NCI-H446 treated with DMSO at 0.1 percent for 48 hours (cell line): ENCODE measurements at places on chromosomes 6 and 20.

DNA sequence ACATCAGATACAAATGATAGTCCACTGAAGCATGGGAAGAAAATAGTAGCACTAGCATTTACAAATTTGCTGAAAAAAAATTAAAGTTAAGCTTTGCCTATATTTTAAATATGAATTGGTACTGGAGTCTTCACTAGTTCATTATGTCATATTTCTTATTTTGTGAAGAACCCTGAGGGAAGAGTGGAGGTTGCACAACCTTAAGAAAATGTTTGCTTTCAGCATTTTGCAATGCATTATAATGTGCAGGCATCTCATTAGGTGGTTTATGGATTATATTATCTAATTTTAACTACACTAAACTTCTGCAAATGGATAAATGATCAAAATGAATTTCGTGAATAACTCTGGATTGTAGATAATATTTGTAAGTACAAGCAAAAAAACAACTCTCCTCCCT is 390.8 kb upstream of the HS3ST5 start:
- DNase-seq = no peak

GRCh38 chr6:137914530-137915193 is 47.6 kb downstream of the TNFAIP3 start:
- no peak for DNase-seq

GRCh38 chr20:56698749-56699148 is 69.6 kb downstream of the TFAP2C start:
- no peak for DNase-seq

DNA sequence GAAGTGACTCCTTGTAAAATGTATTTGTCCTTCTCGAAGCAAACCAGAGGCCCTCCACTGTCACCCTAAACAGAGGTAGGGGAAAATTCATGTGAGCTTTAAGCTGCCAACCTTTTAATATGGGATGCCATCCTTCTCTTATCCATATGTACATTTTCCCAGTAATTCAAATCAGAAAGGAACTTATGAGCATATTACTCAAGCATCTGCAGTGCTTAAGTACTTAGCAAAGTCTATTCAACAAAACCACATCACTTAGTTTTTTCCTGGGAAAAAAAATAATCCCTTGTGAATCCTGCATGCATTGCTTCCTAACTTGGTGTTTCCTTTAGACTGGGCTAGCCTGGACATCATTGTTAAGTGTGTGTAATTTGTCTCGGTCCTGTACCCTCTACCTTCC is 132.2 kb downstream of the LPA start:
- DNase-seq = no peak

GRCh38 chr20:15976047-15976736 is 597.1 kb downstream of the KIF16B start:
- peak; percentile 59 for DNase-seq

GRCh38 chr6:160861824-160862223 is 129.7 kb upstream of the MAP3K4 start:
- DNase-seq = no peak

DNA sequence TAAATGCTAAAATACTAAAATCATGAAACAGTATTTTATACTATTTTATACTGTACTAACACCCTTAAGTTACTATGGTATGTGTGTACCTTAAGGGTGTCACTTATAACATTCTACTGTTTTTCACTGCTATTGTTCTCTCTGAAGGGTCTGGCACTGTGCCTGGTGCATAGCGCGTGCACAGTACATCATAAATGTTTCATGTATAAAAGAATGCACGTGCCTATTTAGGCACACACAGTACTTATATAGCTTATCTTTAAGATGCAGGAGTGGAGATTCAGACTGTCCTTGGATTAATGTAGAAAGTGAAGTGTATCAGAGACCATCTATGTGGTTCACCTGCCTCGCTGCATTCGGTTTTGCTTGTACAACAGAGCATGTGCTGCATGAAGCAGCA is 64.0 kb upstream of the SGK1 start:
- DNase-seq = no peak

DNA sequence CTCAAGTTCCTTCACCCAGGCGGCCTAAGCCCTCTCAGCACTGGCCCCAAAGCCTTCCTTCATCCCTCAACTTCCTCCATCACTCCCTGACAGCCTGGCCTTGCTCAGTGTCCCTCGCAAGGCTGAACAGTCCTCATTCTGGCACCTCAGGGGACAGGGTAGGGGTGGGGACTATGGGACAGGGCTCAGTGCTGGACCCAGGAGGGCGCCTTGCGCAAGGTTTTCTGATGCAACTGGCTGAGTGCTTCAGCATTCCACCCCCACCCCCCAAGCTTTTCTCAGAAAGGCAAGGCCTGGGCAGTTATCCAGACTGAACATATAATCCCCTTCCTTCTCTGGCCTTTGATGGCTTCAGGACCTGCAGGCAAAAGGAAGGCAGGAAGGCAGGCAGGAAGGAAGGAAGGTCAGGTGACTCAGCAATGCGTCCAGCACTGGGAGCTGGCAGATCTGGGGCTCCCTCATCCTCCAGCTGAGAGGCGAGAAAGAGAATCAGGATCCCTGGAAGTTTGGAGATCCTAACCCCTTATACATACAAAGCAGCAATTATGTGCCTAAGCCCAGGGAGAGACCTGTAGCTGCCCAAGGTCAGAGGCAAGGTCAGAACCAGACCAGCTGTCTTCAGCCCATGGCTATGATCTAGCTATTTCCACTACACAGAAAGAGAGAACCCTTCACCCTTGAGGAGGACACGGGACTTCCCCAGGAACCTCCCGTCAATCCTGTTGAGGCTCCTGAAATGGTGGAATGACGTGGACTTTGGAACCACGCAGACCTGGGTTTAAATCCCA is 8.6 kb upstream of the TRIB3 start:
- no peak for DNase-seq

DNA sequence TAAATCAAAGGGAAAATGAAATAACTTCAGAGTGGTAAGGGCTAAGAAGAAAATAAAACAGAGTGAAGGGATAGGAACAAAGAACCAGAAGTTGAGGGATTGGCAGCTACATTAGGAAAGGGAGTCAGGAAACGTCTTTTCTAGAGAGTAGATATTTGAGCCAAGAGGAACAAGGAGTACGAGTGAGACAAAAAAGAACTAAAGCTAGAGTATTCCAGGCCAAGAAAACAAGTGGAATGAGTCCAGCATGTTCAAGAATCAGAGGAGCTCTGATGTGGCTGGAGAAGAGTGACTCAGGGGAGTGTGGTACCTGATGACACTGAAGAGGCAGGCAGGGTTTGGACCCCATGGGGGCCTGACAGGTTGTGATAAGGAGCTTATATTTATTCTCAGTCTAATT is 66.3 kb downstream of the CEP162 start:
- no peak for DNase-seq

DNA sequence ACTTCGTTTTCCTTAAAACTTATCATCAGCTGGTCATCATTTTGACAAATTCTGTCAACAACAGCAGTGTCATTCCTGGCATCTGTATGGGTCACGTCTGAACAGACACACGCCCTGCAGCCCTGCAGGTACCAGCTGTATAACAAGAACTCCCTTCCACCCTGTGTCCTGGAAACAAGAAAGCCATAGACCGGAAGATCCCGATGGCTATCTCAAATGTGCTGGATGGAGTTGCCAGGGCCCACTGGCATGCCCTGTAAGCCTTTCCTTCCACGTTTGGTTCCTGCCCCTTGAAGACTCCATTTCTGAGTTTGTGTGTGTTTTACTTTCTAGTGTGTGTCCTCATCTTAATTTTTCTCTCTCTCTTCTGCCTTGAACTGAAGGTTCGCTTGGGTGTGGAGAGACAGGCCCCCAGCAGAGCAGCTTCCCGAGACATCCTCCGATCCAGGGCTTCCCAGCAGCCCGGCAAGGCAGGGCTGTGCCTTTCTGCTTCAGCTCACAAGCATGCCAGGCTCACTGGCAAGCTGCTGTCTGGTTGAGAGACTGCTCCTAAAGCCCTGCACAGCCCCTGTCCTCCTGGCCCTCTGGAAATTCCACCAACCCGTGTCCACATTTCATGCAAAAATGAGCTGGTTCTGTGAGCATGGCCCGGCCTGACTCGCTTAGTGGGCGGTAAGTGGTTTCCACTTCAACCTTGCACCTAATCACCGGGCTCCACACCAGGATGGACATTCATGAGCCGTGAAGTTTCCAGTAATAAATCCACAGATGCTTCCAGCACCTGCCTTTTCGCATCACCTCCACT is 8.7 kb downstream of the GFRA4 start:
- DNase-seq = peak; percentile 26

- no peak for DNase-seq
Measured at GRCh38 chr20:46767127-46767761, 57.8 kb downstream of the SLC2A10 start.

- DNase-seq = peak; percentile 40
Measured at GRCh38 chr6:52399511-52400312, 20.4 kb upstream of the EFHC1 start.
